ENCODE measurements at places on chromosomes 2 and 18.

DNA sequence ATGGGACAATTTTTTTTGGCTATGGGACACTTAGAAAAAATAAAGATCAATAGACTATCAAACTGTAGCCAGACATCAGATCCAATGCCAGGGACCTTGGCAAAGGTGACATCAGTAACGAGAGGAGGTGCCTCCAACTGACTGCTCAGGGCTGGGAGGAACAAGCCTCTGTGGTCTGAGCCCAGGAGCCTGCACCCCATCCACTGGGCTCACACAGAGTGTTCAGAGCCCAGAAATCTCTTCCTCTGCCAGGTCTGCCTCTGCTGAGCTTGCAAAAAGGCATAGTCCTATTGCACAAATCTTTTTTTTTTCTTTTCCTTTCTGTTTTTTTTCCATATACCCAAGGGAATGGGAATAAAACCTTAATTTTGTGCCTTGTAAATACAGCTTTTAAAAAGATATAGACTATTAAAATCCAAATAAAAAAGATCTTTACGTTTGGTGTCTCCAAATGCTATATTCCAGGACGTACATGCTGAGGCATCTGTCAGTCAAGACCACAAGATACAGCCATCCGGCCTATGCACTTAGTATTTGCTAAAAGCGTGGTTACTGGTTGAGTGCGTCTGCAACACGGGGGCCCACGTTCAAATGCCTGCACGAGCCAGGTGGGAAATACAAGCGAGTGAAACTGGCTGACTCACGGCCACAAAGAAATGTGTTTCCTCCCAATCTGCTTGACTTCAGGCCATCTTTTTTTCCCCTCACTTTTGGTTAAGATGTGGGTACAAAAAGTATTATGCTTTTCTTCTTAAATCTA lies 7.8 kb upstream of the ARHGAP25 start:
- DNase-seq = no peak

- DNase-seq = no peak
Measured at GRCh38 chr2:44191739-44192138, 23.1 kb downstream of the PPM1B start.

DNA sequence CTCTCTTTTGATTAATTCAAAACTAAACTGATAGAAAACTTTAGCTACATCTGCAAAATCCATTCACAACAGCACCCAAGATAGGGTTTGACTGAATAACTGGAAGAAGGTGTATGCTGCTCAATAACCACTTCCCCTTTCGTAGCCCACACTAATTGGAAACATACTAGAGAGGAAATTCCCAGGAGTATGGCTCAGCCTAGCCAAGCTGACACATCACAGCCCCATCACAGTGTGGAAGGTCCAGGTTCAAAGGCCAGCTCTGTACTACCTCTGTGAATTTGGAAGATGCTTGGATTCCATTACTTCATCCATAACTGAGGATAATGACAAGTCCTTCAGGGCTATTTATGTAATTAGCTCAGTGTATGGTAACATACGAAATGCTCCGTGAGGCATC lies 185.4 kb downstream of the FBXO15 start:
- DNase-seq = no peak

- no peak for DNase-seq
Measured at GRCh38 chr2:156864325-156864724, 393.2 kb upstream of the GALNT5 start.

DNA sequence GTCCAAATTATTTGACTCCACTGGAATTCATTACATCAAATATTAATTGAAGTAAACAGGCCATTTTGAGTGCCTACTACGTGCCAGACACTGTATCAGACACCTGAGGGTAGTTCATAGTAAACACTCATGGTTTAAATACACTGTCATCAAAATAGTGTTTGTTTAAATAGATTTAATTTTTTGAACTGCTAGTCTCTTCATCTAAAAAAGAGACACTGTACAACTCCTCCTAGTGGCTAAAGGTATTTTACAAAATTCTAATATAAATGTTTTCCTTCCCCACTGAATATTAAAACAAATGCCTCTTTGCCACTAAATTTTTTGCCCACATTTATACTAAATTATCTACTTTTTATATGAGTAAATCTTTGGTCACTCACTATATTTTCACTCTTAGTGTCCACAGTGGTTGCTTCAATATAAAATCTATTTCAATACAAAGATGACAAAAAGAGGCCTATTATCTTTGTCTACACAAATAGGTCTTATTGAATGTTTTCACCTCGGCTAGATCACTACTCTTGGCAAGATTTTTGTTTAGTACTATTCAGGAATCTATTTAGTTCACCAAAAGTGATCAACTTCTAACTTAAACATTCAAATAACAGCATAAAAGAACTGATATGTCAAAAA lies 122.1 kb downstream of the TMEM247 start:
- no peak for DNase-seq

DNA sequence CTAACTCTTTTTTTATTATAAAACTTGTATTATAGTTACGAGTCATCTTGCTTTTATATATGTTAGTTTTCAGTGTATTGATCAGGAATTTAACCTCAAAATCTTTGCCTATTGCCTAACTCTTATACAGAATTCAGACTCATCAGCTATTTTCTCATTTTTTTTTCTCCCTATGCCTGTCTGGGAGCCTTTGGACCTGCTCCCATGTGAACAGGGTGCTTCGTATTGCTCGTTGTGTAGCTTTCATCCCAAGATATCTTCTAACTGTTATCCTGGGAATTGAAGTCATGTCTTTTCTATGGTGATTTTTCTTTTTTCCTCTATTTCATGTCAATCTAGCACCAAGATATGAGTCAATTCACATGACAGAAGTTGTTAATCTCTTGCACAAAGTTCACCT lies 814.0 kb downstream of the SLC4A3 start:
- no peak for DNase-seq

GRCh38 chr2:176960061-176960460 lies 252.5 kb upstream of the HNRNPA3 start:
- no peak for DNase-seq

GRCh38 chr2:100303744-100304143 lies 18.6 kb downstream of the LONRF2 start:
- no peak for DNase-seq

DNA sequence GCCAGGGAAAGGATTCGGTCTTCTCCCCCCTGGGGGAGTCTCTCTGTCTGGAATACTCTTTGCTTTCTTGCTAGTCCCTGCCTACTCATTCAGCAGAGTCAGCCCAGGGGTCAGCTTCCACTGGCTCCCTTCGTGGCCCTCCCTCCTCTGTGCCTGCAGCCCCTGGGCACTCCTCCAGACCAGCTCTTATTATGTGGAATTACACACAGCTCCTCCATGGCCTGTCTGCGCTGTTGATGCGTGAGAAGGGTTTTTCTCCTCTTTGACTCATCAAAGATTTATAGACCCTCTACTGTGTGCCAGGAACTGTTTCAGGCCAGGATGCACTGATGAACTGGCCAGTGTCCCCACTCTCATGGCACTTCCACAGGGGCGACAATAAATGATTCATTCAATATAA lies 44.4 kb downstream of the ST8SIA5 start:
- DNase-seq = no peak

- DNase-seq = no peak
Measured at GRCh38 chr2:172251231-172251630, 148.5 kb upstream of the DLX2 start.

GRCh38 chr2:28310107-28310506 lies 82.6 kb upstream of the FOSL2 start:
- DNase-seq = no peak

DNA sequence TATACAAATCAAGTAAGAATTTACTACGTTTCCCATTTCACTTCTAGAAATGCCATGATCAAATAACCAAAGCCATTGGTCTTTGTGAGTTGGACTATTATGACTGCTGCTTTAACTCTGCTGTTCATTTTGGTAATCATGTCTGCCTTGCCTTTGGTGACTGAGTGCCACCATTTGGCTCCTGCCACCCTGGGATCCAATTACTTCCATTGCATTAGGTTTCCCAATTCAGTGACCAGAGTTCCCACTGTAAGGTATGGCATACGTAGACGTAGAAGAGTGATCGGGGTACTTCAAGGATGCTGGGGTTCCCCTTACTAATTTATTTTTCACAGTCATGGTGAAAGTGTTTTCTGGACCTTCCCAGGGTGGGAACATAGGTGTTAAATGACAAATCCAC lies 90.1 kb downstream of the SPIRE1 start:
- no peak for DNase-seq

DNA sequence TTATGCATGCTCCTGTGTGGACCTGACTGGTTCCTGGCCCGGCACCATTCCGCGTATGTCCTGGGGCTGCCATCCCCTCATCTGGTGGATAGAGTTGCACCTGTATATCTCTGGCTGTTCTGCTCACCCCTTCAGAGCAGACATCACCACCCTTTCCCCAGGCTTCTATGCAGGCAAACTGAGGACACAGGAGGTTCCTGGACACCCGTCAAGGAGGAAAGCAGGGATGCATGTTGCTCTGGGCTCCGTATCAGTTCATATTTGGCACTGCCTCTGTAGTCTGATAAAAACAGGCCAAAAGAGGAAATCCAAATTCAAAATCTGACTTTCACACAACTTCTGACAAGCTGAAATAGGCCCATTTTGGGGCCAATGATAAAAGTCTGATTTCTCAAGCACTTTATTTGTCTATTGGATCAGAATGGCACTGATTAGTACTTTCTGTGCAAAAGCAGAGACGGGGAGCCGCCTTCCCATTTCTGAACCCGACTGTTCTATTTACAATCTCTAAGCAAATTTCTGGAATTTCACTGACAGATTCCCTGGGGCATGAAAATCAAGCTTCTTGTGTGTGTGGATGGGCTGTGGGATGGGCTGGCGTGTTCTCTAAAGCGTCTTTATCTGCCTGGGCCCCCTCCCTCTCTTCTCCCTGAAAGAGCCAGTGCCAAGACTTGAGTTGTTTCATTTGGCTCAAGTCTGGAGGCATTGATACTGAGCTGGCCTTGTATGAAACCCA lies 96.9 kb downstream of the SETBP1 start:
- no peak for DNase-seq

- no peak for DNase-seq
Measured at GRCh38 chr18:2407961-2408360, 163.3 kb downstream of the METTL4 start.

DNA sequence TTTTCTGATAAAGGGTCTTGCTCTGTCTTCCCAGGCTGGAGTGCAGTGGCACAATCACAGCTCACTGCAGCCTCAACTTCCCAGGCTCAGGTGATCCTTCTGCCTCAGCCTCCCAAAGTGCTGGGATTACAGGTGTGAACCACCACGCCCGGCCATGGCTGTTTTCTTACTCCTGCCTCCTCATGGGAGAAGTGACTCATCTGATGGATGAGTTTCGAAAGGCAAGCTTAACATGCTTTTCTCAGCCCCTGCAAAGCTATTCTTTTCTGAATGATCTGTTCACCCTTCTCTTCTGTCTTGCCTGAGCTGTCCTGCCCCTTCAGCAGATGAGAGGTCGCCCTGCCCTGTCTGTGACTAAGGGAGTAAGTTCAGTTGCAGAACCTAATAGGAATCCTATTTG lies 929 bp upstream of the CREG2 start:
- DNase-seq = no peak

GRCh38 chr2:39266916-39267434 lies 23.2 kb upstream of the CDKL4 start:
- DNase-seq = no peak

DNA sequence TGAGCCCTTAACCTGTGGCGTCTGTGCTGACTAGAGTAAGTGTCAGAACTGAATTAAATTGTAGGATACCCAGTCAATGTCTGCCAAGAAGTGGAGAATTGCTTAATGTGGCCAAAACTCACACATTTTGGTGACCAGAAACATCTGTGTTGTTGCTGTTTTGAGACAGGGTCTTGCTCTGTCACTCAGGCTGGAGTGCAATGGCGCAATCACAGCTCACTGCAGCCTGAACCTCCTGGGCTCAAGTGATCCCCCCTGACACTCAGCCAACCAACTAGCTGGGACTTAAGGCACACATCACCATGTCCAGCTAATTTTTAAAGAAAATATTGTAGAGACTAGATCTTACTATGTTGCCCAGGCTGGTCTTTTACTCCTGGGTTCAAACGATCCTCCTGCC lies 34.4 kb upstream of the RTN4 start:
- DNase-seq = no peak

- no peak for DNase-seq
Measured at GRCh38 chr18:274313-274712, 6.5 kb upstream of the THOC1 start.

GRCh38 chr2:73282924-73283544 lies 1.2 kb downstream of the FBXO41 start:
- no peak for DNase-seq

DNA sequence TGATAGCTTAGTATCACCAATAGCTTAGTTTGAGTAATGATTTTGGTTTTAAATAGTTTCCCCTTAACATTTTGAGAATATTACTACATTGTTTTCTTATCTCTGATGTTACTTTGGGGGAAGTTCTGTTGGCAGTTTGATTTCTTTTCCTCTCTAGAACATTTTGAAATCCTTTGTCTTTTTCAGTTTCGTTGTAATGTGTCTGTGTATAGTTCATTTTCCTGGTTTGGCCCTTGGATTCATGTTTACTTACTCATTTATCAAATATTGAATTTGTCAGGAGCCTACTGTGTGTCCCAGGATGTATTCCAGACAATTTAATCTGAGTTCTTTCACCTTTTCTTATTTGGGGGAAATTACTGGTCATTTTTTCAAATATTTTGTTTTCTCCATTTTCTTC lies 16.7 kb downstream of the ANKRD12 start:
- DNase-seq = no peak

- DNase-seq = no peak
Measured at GRCh38 chr2:205720451-205720902, 38.2 kb downstream of the NRP2 start.

GRCh38 chr2:176814740-176815367 lies 397.7 kb upstream of the HNRNPA3 start:
- no peak for DNase-seq

- DNase-seq = no peak
Measured at GRCh38 chr2:18078216-18078615, 199.7 kb downstream of the KCNS3 start.

DNA sequence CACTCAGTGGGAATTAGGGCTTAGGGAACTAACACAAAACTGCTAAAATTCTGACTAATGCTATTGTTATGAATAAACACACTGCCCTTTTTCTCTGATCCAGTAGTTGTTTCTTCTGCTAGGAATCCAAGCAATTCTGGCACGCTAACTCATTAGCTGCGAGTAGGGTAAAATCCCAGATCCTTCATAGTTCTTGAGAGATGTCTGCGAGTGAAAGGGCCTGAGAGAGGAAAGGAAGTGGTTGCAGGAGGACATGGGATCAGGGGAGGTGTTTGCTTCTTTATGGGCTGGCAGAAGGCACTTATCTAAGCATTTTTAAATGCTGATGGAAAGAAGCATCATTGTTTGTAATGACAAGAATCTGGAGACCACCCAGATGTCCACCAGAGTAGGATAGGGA lies 9.4 kb downstream of the MAP3K19 start:
- DNase-seq = no peak

DNA sequence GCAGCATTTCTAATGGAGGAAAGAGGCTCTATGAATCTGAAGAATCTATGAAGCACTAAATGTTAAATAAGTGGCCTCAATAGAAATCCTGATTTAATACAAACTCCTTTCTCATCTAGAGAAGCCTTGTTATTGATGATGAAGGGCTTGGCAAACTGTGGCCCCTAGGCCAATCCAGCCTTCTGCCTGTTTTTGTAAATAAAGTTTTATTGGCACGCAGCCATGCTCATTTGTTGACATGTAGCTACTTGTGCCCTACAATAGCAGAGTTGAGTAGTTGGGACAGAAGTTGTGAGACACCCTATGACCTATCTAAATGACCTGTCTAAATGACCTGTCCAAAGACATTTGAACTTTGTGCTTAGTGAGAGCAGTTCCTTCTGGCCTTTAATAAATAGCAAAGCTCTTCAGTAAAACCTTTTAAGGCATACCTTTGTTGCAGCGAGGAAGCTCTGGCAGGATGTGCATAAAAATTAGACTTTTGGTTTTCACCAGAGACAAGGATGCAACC lies 484.4 kb upstream of the SPRED2 start:
- DNase-seq = no peak
